ENCODE measurements at places on chromosomes 13 and 19.

DNA sequence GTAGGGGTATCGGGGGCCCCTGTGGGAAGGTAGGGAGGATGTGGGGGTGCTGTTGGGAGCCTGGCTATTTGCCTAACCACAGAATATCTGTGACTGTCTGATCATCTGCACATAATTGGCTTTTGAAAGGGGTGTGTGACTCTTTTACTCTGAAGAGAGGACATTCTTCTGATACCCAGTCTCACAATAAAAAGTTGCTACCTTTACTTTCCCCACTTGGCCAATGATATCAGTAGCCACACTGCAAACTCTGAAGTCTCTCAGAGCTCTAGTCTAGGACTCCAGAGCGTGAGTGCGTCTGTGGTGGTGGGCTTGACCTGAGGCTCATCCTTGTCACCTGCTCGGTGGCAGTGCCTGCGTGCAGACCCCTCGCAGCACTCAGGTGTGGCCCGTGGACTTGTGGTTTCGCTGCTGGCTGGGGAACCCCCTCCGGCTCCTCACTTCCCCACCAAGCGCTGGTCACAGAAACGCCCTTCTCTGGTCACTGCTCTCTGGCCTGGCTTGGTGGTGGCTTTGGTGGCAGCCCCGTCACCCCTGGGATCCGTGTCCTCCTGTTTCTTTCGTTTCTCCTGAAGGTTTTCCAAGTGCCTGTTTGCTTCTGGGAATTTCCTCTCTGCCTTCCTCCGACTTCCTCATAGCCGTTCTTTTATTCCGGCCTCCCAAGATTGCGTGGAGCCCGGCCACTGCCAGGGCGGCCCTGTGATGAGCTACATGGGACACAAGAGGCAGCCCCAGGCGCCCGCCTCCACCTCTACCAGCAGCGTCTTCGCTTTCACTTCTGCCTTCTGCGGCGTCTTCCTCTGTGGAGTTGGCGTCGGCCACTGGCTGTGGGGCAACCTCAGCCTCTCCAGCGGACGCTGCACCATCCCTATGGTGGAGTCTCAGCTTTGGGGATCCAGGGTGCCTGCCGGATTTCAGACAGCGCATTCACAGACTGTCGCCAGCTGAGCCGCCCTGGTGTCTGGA, 78.0 kb downstream of the ATP11A start:
- no peak for DNase-seq

GRCh38 chr19:4319067-4319718, 14.8 kb downstream of the FSD1 start:
- no peak for DNase-seq

GRCh38 chr13:113088691-113089020, 16.9 kb upstream of the F7 start:
- no peak for DNase-seq

GRCh38 chr19:13350072-13350471, 156.2 kb downstream of the CACNA1A start:
- DNase-seq = no peak

DNA sequence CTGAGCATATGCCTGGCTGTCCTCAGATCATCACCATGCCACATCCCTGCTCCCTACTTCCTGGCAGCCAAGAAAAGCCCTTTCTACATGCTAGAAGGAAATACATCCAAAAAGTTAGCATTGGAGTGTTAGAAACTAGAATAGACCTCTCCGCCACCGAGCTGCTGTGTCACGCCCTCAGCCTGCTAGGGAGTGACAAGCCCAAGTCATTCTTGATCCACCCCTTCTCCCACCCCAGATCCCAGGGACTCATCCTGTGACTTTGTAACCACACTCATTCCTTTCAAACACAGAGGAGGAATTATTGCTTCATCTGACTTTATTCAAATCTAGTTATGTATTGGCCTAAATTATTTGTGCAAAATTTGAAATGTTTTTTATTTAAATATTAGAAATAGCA, 45.3 kb downstream of the POLR1D start:
- no peak for DNase-seq

GRCh38 chr13:39451301-39451700, 151.7 kb downstream of the LHFPL6 start:
- no peak for DNase-seq

DNA sequence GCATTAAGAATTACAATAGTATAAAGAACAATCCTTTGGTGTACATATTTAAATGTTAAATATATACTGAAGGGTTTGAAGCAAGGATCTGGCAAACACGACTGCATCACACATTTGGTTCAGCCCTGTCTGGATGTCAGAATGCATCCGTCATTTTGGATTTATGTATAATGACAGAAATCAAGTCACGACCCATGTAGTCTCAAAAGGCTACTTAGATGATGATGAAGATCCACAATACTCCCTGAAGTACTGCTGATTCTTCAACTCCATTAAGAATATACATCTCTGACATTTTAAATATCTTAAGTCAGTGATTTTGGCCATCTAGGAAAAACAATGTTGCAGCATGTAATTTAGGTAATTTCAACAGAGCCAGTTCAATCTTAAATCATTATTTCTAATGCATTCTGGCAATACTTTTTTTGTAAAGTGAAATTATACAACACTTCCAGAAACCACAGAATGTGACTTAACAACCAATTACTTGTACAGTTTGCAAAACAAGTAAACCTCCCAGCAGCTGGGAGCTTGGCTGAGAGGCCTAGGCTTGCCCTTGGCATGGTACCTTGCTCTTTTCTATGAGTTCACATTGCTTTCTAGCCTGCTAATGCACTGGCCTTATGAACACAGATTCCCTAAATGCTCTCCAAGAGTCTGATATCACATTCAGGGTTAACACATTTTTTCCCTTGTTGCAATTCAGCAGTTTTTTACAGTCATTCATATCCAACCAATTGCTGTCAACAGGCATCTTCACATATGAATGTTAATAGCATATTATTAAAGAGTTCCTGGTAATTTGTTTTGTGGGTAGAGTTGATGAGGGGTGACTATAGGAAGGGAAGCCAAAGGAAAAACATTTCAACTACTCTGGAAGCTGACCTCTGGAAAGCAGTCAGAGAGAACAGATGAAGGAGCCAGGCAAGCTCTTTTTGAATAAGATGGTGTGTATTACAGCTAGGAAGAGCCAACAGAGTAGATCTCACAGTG, 175.2 kb downstream of the ENOX1 start:
- DNase-seq = no peak

- no peak for DNase-seq
Measured at GRCh38 chr13:39567569-39567968, 35.4 kb downstream of the LHFPL6 start.

DNA sequence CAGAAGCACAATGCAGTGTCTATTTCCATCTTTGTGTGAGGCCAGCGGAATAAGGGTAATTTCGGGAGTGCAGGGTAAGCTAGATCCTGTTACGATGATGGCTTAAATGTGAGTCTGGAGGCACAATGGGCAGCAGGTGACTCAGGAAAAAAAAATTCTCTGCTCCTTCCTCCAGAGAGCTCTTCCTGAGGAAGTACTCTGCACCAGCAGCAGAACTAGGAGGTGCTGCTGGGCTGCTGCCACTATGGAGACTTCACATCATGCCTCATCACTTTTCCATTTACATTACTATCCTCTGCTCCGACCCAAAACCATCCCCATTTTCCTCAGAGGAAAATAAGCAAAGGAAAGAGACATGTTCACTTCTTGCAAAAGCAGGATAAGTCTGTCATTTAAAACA, 282.0 kb downstream of the DNAJC15 start:
- DNase-seq = no peak

DNA sequence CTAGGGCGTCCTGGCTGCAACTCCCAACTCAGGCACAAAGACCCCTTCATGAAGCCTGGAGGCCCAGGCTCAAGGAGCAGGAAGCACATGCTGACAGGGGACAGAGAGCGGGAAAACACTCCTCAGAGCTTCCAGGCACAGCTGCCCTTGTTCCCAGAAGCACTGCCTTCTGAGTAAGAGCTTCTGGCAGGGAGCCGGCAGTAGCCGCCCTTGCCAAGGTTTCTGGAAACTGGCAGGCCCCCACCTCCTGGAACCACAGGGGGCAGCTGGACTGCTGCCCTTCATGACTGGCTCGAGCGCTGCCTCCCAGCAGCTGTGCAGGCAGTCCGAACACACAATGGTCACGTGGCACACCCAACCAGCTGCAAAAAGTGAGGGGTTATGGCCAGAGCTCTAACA, 33.6 kb upstream of the EPHX3 start:
- no peak for DNase-seq

DNA sequence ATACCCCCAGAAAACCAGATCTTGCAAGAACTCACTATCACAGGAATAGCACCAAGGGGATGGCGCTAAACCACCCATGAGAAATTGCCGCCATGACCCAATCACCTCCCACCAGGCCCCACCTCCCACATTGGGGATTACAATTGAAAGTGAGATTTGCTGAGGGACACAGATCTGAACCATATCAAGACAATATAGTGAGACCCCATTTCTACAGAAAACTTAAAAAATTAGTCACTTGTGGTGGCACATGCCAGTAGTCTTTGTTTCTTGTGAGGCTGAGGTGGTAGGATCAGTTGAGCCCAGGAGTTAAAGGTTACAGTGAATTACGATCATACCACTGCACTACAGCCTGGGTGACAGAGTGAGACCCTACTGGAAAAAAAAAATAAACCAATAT, 9.7 kb downstream of the DNAJC15 start:
- no peak for DNase-seq

GRCh38 chr13:94878602-94879165, 166.3 kb upstream of the SOX21 start:
- no peak for DNase-seq

Measured in activated T-cell treated with anti-CD3 and anti-CD28 coated beads, Interleukin-2, amount 50 U/mL, for 72 hours (primary cell).